ENCODE measurements at places on chromosomes 2 and 18.
A peak's percentile ranks its signal among the peaks of the same experiment; 100 is the strongest.

DNA sequence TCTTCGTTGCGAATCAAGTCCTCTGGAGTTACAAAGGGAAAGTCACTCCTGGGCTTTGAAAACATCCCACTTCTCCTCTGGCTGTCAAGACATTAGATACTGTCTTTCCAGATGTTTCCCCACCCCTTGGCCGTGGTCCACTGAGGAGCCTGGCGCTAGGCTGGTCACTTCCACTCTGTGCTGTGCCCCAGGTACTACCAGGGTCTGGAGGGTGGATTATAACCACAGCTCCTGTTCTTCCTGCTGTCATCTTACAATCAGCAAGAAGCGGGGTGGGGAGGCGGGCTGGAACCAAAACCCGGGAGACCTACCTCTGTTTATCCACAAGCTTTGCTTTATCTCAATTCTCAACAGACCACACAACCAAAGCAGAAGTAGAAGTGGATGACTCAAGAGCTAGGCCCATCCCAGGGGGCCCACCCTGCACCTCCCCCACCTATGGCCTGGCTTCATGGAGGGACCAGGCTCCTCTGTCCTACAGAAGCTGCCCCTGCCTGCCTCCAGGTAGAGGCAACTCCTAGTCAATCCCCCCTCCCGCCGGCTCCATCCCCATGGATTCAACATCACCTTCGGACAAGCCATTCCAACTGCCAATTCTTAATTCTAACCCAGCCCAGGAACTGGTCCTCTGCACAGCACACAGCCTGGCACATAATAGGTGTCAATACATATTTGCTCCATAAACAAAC is 17.8 kb downstream of the SMAD7 start:
- DNase-seq, result peak; percentile 44

DNA sequence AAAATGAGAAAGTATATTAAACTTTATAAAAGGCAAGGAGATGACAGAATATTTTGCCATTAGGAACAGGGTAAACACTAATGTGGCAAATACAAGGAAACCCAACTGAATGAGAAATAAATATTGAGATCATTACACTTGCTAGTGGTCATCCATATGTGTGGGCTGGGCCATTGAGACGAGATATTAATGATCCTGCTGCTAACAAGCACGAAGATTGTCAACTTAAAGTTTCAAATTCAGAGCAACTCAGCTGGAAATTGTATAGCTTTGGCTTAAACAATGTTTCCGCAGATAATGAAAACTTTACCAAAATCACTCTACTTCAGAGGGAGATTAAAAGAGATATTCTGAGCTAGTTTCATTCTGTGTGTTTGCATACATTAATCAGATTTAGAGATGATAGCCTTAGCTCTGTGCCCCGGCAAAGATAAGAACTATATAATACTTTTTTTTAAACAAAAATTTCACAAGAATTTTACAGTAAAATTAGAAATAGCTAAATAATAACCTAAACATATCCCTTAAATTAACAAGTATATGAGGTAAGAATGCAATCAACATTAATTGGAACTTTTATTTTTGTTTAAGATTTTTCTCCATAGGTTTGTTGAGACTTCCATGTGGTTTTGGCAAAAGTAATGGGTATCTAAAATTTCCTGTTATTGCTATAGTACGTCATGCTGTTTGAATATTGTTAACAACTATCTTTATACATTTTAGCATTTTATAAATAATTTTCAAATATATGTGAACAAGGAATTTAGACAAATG is 40.0 kb downstream of the FN1 start:
- no peak for DNase-seq

DNA sequence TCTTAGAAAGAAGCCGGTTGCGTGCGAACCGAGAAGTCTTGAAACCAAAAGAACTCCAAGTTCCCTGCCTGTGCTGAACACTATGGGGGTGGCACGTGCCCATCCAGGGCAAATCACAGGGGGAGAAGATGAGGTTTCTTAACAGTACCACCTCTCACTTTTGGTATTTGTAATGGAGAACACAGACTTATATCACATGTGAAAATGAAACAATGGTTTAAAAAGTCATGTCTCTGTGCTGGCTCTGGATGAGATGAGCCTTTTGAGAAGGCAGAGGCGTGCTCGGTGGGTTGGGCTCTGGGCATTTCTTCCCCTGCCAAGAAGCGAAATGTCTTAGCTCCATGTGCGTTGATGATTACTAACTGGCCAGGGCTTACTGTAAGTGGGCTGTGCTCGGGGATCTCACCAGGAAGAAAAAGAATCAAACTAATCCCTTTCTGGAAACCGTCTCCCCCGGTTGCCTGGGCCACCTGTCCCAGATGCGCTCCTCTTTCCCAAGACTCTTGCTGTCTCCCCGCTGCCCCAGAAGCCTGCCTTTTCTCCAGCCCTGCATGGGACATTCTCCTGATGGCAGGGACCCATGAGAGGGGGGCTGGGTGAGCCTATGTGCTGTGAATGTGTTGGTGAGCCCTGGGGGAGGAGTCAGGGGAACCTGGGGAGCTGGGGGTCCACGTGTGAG is 252.9 kb downstream of the PRKCE start:
- DNase-seq, result no peak

DNA sequence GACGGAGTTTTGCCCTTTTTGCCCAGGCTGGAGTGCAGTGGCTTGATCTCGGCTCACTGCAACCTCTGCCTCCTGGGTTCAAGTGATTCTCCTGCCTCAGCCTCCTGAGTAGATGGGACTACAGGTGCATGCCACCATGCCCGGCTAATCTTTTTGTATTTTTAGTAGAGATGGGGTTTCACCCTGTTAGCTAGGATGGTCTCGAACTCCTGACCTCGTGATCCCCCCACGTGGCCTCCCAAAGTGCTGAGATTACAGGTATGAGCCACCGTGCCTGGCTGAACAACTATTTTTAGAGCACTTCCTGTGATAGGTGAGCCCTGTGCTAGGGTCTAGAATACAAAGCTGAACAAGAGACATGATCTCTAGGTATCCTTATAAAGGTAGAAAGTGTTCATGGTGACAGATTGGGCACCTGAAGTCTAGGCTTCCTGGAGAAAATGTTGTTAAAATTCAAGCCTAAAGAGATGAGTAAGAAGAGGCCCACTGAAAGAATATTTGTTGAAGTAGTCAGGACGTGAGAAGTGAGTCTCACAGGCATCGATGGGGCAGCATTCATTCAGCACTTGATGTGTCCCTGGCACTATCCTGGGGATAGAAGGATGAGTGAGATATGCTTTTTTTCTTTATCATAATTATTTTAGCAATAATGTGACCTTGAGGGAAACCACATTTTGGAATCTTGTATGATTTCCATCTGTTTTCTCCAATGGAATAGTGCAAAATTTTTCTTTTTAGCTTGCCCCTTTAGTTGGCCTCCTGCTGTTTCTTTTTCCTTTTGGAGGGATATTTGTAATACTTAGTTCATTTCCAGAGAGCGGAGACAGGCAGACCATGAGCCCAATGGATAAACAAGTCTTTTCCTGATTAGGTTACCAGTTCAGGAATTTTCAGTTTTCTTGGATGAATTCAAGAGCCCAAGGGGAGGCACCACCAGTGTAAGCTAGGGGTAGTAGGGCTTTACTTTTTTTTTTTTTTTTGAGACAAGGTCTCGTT is 5.1 kb downstream of the ZNF236 start:
- DNase-seq, result no peak

DNA sequence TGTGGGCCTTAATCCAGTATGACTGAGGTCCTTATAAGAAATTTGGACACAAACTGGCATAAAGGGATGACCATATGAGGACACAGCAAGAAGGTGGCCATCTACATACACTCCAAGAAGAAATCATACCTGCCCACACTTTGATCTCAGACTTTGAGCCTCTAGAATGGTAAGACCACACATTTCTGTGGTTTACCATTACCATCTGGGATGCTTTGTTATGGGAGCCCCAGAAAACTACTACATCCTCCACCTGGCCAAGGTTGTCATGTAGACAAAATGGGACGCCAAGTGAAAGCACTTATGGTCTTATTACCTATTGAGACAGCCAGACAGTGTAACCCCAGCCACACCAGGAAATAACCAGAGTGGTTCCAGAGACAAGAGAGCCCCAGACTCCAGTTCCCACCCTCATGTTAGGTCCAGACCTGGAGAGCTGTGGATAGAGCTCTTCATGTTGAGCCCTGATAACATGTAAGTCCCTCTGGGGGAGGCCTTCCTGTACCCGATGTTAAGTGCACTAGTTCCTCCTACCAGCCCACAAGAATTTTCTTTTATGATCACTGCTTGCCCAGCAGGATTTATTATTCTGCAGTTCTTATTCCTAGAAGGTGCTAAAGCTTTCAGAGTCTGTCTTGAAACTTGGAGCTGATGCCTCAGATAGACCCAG is 4.6 kb upstream of the ADD2 start:
- no peak for DNase-seq

- peak; percentile 79 for DNase-seq
These were observed 66.1 kb upstream of the SMAD7 start for GRCh38 chr18:49016648-49017539.

DNA sequence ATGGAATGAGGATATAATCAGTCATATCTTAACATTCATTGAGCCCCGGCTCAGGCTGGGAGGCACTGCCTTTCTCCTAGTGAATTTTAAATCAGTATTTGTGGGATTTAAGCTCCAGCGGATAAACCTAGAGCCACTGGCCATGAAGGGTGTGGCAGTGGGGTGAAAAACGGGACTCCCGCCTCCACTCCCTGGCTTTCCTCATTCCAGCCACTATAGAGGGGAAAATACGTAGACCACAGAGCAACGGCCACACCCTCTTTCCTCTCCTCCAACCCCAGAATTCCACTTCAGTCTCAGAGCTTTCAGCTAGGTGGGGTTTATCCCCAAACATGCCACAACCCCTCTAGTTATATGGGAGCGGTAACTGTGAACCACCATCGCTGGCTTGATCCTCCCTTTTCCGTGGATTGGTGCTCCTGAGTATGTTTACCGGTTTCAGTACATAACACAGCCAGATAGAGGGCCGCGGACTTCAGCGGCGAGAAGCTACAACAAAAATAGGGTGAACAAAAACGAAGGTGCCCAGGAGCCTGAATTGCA is 70.6 kb upstream of the ITGB6 start:
- DNase-seq, result no peak

DNA sequence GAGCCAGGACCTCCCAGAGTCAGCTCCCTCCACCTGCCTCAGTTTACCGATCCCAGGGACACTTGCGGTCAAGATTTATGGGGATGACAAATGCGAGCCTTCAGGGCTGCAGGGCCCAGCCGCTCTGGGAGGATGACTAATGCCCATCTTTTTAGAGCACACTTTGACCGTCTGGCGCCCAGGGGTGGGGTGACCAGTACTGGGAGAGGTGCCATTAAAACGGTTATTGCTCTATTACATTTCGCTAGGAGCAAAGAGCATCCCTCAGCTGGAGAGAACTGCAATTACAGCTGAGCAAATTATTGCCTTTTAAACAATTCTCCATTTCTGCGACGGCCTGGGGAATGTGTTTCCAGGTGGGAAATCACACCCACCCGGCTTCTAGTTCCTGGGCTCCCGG is 42.6 kb upstream of the HPCAL1 start:
- no peak for DNase-seq

DNA sequence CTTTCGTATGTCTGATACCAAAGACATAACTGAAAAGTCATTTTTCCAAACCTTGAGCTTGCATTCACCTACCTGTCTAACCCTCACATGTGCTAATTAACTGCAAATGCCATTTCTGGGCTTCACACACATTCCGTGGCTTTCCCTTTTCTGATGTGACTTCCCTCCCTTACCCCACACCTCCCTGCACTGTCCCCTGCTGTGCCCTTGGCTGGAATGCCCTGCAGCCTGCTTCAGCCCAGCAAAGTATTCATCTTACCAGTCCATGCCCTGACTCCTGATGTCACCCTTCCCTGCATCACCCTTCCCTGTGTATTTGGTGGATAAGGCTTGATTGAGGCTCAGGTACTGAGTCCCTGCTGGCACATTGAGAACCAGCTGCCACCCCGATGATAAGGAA is 12.2 kb downstream of the RETSAT start:
- DNase-seq, result no peak

DNA sequence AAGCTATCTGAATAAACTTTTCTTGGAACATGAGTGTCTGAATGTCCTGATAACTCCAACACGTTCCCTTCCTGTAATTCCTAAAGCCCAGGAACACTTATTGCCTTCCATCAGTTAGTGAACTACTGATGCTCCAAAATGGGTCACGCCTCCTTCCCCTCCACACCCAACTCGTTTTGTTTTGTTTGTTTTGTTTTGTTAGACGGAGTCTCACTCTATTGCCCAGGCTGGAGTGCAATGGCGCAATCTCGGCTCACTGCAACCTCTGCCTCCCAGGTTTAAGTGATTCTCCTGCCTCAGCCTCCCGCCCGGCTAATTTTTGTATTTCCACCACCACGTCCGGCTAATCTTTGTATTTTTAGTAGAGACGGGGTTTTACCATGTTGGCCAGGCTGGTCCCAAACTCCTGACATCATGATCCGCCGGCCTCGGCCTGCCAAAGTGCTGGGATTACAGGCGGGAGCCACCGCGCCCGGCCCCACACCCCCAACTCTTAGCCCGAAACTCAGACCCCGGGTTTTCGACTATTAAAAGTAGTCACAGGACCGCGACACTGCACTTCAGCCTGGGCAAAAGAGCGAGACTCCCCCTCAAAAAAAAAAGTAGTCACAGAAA is 774 bp downstream of the IER3IP1 start:
- DNase-seq, result peak; percentile 10

GRCh38 chr2:99598441-99598840 is 108.6 kb upstream of the REV1 start:
- no peak for DNase-seq

- no peak for DNase-seq
These were observed 338.7 kb downstream of the CPS1 start for GRCh38 chr2:210895132-210895531.
